A673 (cell line): ENCODE measurements at places on chromosomes 13 and 19.

DNA sequence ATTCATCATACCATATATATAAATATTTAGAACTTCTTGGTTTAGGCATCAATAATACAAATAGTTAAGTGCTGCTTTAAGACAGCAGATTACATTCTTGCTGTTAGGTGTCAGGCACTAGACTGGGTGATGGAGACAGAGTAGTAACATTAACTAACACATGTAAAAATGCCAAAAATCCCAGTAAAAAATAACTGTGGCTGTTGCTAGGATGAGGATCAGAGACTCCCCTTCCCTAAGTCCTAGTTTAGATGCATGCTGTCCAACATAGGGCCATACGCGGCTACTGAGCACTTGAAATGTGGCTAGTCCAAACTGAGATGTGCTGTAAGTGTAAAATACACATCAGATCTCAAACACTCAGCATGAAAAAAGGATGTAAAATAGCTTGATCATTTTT lies 94.7 kb downstream of the CDADC1 start:
- H3K4me1 ChIP-seq: no peaks in the 10 kb centered on the region
- H3K27ac ChIP-seq: no peak overlapping the region
- H3K36me3 ChIP-seq: no peaks in the 10 kb centered on the region

DNA sequence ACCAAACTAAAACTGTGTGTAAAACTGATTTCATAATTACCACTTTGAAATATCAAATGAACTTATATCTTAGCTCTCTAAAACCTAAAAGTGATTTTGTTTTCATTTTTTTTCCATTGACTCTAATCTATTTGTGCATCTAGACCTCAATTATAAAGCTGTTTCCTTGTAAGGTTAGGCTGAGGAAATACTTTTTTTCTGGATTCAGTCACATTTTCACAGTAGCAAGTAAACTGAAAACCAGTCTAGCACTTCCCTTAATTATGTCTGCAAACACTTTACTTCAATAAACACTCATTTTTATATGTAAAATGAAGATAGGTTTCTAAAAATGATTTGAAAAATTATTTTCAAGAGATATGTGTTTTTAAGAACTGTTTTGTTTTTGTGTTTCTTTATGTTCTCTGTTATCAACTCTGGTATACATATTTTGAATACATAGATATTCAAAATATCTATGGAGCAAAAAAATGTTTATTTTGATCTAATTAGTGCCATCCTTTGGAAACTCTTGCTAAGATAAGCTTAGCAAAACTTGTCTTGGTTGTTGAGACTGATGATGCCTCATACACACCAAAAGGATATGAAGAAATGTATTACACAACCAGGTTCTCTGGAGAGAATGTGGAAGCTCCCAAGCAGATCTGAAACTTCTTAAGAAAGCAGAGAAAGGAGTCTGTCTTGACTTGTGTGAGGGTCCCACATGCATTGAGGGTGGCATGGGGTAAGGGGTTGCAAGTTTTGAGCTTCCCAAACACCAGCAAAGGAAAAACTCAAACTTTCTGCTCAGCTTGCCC lies 1887.4 kb downstream of the PCDH9 start:
- H3K36me3 ChIP-seq: no peaks in the 10 kb centered on the region
- H3K4me1 ChIP-seq: no peaks in the 10 kb centered on the region
- no peak overlapping the region for H3K4me3 ChIP-seq
- H3K27ac ChIP-seq: no peak overlapping the region
- DNase-seq: no peak

GRCh38 chr19:50003810-50004419 lies 21.3 kb downstream of the VRK3 start:
- H3K27ac ChIP-seq: peak overlapping the region; percentile 23
- peak; percentile 42 for DNase-seq
- H3K4me3 ChIP-seq: no peak overlapping the region
- no peaks in the 10 kb centered on the region for H3K27me3 ChIP-seq

DNA sequence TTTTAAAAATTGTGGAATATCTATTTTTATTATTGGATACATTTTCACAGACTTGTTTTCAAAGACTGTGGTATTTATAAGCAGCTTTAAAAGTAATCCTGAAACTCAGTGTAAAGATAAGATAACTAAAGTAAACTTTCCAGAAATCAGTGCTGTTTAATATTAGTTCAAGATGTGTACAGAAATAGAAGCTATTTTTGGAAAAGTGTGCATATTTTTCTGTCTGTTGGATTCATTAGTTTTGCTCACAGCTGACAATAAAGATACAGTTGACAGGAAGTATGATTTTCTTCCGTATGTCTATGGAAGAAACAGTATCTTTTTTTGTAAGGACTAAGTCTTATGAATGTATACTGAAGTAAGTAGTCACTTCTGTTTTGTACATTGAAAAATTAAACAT lies 85.9 kb downstream of the GJA3 start:
- H3K27ac ChIP-seq: no peak overlapping the region
- H3K36me3 ChIP-seq: peaks cover 20% of the 10 kb centered on the region
- peaks cover 8% of the 10 kb centered on the region for H3K4me1 ChIP-seq
- no peaks in the 10 kb centered on the region for H3K27me3 ChIP-seq

GRCh38 chr13:60584976-60585375 lies 188.0 kb downstream of the TDRD3 start:
- peak overlapping the region; percentile 68 for H3K27ac ChIP-seq
- no peak overlapping the region for H3K4me3 ChIP-seq
- no peaks in the 10 kb centered on the region for H3K36me3 ChIP-seq
- no peaks in the 10 kb centered on the region for H3K27me3 ChIP-seq
- H3K4me1 ChIP-seq: peaks cover 27% of the 10 kb centered on the region

GRCh38 chr13:107374038-107374437 lies 806.1 kb upstream of the ARGLU1 start:
- no peaks in the 10 kb centered on the region for H3K36me3 ChIP-seq
- no peak overlapping the region for H3K27ac ChIP-seq
- no peaks in the 10 kb centered on the region for H3K4me1 ChIP-seq
- no peak for DNase-seq

GRCh38 chr19:47321630-47322029 lies 10.3 kb upstream of the C5AR2 start:
- H3K27ac ChIP-seq: no peak overlapping the region
- no peaks in the 10 kb centered on the region for H3K4me1 ChIP-seq
- no peaks in the 10 kb centered on the region for H3K36me3 ChIP-seq

- peak overlapping the region; percentile 43 for H3K4me3 ChIP-seq
- H3K27ac ChIP-seq: no peak overlapping the region
- H3K36me3 ChIP-seq: peaks cover under 1% of the 10 kb centered on the region
- peaks cover 31% of the 10 kb centered on the region for H3K4me1 ChIP-seq
- no peak for DNase-seq
- no peaks in the 10 kb centered on the region for H3K27me3 ChIP-seq
These were observed 9.4 kb downstream of the LTBP4 start for GRCh38 chr19:40610396-40611064.

GRCh38 chr13:25059958-25060357 lies 36.0 kb upstream of the PABPC3 start:
- H3K4me1 ChIP-seq: no peaks in the 10 kb centered on the region
- no peaks in the 10 kb centered on the region for H3K27me3 ChIP-seq
- H3K27ac ChIP-seq: no peak overlapping the region
- no peaks in the 10 kb centered on the region for H3K36me3 ChIP-seq
- H3K4me3 ChIP-seq: no peak overlapping the region
- DNase-seq: no peak

- peaks cover 9% of the 10 kb centered on the region for H3K4me1 ChIP-seq
- no peak for DNase-seq
- no peaks in the 10 kb centered on the region for H3K36me3 ChIP-seq
- H3K27ac ChIP-seq: no peak overlapping the region
- H3K4me3 ChIP-seq: no peak overlapping the region
These were observed 34.2 kb downstream of the ZNF787 start for GRCh38 chr19:56086671-56087430.

GRCh38 chr19:29952646-29953045 lies 10.6 kb downstream of the URI1 start:
- peak overlapping the region; percentile 78 for H3K27ac ChIP-seq
- H3K36me3 ChIP-seq: peaks cover 7% of the 10 kb centered on the region
- peaks cover 49% of the 10 kb centered on the region for H3K4me1 ChIP-seq
- H3K27me3 ChIP-seq: no peaks in the 10 kb centered on the region

- peak; percentile 34 for DNase-seq
- H3K4me3 ChIP-seq: peak overlapping the region; percentile 84
- peak overlapping the region; percentile 67 for H3K27ac ChIP-seq
- H3K4me1 ChIP-seq: peaks cover 9% of the 10 kb centered on the region
- no peaks in the 10 kb centered on the region for H3K27me3 ChIP-seq
- no peaks in the 10 kb centered on the region for H3K36me3 ChIP-seq
These were observed 657 bp downstream of the PLIN3 start for GRCh38 chr19:4866595-4867424.

- H3K4me1 ChIP-seq: peaks cover 15% of the 10 kb centered on the region
- no peaks in the 10 kb centered on the region for H3K27me3 ChIP-seq
- no peak overlapping the region for H3K27ac ChIP-seq
- no peak for DNase-seq
- peaks cover 61% of the 10 kb centered on the region for H3K36me3 ChIP-seq
These were observed 22.6 kb downstream of the NOSIP start for GRCh38 chr19:49557641-49558325.

- no peaks in the 10 kb centered on the region for H3K27me3 ChIP-seq
- H3K4me1 ChIP-seq: peaks cover 2% of the 10 kb centered on the region
- H3K27ac ChIP-seq: peak overlapping the region; percentile 87
- no peaks in the 10 kb centered on the region for H3K36me3 ChIP-seq
- H3K4me3 ChIP-seq: peak overlapping the region; percentile 74
- DNase-seq: no peak
These were observed 724 bp upstream of the ZNF780A start for GRCh38 chr19:40091205-40092129.

DNA sequence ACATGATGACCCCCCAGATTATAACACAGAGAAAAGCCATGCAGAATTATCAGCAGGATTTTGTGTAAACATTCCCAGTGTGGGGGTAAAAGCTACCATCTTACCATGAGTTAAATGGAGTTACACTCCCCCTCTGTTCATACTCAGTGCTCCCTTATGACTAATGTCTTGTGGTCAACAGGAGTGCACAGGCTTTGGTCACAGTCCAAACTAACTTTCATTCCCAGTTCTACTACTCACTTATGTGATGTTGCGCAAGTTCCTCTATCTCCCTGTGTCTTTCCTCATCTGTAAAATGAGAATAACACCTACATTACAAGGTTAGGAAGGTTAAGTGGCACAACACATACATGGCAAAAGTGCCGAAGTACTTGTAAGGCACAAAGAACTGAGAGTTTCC lies 277.9 kb downstream of the RBM26 start:
- H3K36me3 ChIP-seq: no peaks in the 10 kb centered on the region
- H3K4me1 ChIP-seq: no peaks in the 10 kb centered on the region
- no peak overlapping the region for H3K27ac ChIP-seq
- H3K4me3 ChIP-seq: no peak overlapping the region
- no peak for DNase-seq

DNA sequence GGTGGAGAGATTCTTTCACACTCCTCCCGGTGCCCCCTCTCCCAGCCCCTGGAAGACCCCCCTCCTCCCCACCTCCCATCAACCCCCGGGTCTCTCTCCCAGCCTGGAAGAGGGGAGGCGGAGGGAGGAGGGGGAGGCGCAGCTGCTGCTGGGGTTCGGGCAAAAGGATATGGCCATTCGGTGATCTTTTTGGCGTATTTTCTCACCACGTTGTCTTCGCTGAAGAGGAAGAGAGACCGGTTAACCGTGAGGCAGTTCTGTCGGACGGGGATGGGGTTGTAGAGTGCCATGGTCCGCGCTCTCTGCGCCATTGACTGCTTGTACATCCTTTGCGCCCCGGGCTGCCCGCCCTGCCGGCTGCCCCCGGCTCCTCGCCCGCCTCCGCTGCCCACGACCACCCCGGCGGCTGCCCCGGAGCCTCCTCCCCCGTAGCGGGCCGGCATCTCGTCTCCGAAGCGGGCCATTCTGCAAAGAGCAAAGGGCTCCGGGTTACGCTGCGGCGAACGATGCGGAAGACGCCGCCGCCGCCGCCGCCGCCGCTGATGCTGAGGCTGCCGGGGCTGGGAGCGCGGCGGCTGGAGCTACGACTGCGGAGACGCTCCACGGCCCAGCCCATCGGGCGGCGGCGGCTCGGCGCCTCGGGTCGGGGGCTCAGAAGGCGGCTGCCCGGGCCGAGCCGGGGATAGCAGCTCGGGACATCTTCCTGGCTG lies 363 bp downstream of the CACNA1A start:
- H3K36me3 ChIP-seq: no peaks in the 10 kb centered on the region
- no peaks in the 10 kb centered on the region for H3K4me1 ChIP-seq
- DNase-seq: peak; percentile 17
- H3K27me3 ChIP-seq: peaks cover 66% of the 10 kb centered on the region
- H3K27ac ChIP-seq: no peak overlapping the region

DNA sequence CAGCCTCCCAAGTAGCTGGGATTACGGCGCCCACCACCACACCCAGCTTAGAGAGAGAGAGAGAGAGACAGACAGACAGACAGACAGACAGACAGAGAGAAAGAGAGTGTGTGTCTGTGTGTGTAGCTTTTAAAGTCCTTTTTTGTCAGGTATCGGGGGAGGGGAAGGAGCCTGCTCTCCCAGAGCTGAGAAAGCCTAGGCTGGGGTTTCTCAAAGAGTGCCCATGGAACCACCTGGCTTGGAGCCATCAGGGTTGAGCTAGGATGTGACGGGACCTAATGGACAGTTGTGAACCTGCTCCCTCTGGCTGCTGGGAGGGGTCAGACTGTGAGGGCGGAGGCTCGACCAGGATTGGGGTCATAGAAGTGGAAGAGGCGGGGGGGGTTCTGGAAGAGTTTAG lies 16.6 kb downstream of the RFX1 start:
- H3K27me3 ChIP-seq: no peaks in the 10 kb centered on the region
- H3K27ac ChIP-seq: no peak overlapping the region
- peaks cover 6% of the 10 kb centered on the region for H3K36me3 ChIP-seq
- peaks cover 21% of the 10 kb centered on the region for H3K4me1 ChIP-seq
